ENCODE measurements at places on chromosomes 11 and 22.

- peak overlapping the region; percentile 92 for H3K27ac ChIP-seq
- H3K27me3 ChIP-seq, result no peaks in the 10 kb centered on the region
- H3K4me3 ChIP-seq, result peak overlapping the region; percentile 41
- H3K4me1 ChIP-seq, result peaks cover 7% of the 10 kb centered on the region
These were observed 40.1 kb downstream of the EIF4ENIF1 start for GRCh38 chr22:31449506-31449905.

DNA sequence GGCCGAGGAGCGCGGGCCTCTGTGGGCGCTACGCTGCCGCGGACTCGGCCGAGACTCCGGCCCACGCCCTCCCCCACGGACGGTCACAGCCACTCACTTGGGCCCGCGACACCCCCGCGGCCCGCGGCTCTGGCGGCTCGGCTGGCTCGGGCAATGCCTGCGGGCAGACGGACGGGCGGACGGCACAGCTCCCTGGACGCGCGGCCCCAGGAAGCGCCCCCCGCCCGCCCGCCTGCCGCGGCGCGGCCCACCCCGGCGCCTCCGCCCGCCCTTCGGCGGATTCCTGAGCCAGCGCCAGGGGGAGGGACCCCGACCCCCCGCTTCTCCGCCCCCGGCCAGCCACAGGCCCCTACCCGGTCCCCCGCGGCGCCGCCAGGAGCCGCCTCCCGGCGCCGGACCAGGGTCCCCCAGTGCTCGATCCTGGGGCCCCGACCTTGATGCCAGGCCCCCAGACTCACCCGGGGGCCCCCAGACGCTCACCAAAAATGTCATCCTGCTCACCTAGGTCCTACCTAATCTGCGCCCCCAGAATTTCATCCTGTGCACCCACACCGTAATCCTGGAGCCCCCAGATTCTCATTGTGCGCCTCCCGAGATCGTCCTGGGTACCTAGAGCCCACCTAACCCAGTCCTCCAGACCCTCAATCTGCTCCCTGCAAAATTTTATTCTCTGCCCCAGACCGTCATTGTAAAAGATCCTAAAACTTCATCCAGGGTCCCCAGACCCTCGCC lies at the start of gene EFEMP2:
Gene EFEMP2, minus strand, starts transcription at position 215 of the 732 bp plus-strand sequence. CDS start 446 bp downstream, outside the sequence.
- DNase-seq, result no peak
- peak within 1 kb of the TSS; percentile 98 for H3K27ac ChIP-seq
- H3K27me3 ChIP-seq, result no peaks in the 10 kb centered on the region
- H3K4me1 ChIP-seq, result peaks cover 22% of the 10 kb centered on the region
- H3K4me3 ChIP-seq, result peak within 1 kb of the TSS; percentile 89

DNA sequence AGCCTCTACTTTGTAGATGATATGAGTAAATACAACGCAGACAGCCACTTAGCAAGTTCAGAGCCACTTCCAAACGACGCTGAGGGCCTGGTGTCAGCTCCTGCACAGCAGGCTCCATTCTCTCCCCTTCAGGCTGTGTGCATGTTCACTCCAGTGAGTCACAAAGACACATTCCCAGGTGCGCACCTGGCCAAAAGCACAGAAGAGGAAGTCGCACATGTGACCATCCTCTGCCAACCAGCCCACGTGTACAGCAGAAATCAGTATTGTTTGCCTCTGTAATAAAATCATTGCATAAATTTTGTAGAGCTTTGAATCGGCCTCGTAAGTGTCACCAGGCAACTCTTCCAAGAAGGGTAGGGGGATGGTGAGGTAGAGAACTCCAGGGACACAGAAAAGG lies 19.5 kb upstream of the TPH1 start:
- no peak overlapping the region for H3K4me3 ChIP-seq
- no peaks in the 10 kb centered on the region for H3K27me3 ChIP-seq
- H3K36me3 ChIP-seq, result peaks cover 6% of the 10 kb centered on the region
- DNase-seq, result no peak

DNA sequence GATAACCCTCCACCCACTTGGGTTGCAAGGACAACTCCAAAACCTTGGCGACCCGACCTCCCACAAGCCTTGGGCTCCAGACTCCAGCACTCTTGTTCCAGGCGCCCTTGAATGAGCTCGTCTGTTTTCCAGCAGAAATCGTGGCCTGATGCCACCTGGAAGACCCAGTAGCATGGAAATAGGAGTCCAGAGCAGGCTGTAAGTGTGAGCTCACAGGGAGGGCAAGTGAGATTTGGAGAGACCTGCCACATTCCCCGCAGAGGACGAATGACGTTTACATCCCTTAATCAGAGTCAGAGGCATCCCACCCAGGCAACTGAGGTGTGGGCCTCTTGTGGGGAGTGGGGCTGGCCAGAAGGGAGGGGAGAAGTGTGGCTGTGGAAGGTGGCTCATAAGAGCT lies 71.9 kb downstream of the LDLRAD3 start:
- no peak overlapping the region for H3K4me3 ChIP-seq
- H3K36me3 ChIP-seq, result no peaks in the 10 kb centered on the region
- H3K27me3 ChIP-seq, result peaks cover 7% of the 10 kb centered on the region
- no peaks in the 10 kb centered on the region for H3K4me1 ChIP-seq
- H3K27ac ChIP-seq, result no peak overlapping the region
- no peak for DNase-seq

DNA sequence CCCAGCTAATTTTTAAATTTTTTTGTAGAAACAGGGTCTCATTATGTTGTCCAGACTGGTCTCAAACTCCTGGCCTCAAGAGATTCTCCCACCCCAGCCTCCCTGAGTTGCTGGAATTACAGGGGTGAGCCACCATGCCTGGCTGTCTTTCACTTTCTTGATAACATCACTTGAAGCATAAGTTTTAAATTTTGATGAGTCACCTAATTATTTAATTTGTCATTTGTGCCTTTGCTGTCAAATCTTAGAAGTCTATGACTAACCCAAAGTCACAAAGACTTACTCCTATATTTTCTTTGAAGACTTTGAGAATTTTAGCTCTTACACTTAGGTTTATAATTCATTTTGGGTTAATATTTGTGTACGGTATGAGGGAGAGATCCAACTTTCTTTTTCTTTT lies 14.5 kb upstream of the MSANTD2 start:
- peaks cover 41% of the 10 kb centered on the region for H3K27me3 ChIP-seq
- H3K27ac ChIP-seq, result no peak overlapping the region
- H3K4me1 ChIP-seq, result no peaks in the 10 kb centered on the region

DNA sequence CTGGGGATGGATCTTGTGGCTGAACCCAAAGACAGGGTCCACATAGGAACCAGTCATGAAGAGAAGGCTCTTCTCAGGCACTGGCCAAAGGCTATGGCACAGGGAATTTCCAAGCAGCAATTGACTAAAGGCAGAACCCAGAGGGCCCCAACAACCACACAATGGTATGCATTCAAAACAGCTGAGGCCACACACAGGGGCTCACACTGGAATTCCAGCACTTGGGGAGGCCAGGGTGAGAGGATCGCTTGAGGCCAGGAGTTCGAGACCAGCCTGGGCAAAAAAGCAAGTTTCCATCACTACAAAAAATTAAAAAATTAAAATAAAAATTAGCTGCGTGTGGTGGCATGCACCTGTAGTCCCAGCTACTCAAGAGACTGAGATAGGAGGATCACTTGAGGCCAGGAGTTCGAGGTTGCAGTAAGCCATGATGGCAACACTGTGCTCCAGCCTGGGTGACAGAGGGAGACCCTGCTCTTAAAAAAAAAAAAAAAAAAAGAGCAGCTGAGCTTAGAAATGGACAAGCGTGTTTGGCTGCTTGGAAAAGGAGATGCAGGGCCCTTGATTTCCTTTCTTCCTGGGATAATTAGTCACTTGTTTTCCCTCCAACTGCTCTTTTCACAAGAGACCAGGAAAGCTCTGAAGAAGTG lies 44.6 kb downstream of the MYH9 start:
- H3K4me1 ChIP-seq, result peaks cover 50% of the 10 kb centered on the region
- no peaks in the 10 kb centered on the region for H3K27me3 ChIP-seq
- no peak for DNase-seq
- H3K4me3 ChIP-seq, result no peak overlapping the region
- no peak overlapping the region for H3K27ac ChIP-seq

DNA sequence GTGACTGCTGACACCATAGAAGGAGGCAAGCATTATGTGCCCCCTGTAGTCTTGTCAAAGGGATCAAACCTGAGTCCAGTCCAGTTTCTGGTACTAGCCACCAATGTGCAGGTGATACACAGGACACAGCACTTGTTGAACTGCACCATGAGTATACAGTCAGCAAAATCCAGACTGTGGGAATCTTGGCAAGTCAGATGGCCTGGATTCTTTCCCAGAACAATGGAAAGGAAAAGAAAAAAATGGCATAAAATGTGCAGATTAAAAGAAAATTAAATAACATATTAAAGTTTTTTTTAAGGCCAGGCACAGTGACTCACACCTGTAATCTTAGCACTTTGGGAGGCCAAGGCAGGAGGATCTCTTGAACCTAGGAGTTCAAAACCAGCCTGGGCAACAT lies 16.8 kb downstream of the CRY2 start:
- no peak for DNase-seq
- no peaks in the 10 kb centered on the region for H3K4me1 ChIP-seq
- no peak overlapping the region for H3K4me3 ChIP-seq
- peaks cover 40% of the 10 kb centered on the region for H3K36me3 ChIP-seq

DNA sequence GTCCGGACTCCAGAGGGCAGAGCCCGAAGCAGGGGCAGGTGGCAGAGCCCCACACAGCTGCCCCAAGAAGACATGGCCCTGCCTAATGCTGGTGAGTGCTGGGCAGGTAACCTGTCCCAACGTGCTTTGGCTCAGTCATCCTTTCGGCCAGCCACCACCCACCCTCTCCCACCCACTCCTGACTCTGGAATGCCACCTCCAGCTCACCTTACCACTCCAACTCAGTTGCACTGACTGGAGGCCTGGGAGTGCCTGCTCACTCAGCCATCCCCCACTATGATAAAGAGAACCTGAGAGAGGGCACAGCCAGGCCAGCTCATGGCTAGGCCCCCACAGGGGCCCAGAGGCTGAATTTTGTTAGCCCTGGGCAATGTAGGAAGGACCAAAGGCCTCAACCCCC lies 53.8 kb upstream of the MPEG1 start:
- H3K27me3 ChIP-seq, result no peaks in the 10 kb centered on the region
- H3K4me3 ChIP-seq, result no peak overlapping the region
- peaks cover 96% of the 10 kb centered on the region for H3K4me1 ChIP-seq
- no peak for DNase-seq

DNA sequence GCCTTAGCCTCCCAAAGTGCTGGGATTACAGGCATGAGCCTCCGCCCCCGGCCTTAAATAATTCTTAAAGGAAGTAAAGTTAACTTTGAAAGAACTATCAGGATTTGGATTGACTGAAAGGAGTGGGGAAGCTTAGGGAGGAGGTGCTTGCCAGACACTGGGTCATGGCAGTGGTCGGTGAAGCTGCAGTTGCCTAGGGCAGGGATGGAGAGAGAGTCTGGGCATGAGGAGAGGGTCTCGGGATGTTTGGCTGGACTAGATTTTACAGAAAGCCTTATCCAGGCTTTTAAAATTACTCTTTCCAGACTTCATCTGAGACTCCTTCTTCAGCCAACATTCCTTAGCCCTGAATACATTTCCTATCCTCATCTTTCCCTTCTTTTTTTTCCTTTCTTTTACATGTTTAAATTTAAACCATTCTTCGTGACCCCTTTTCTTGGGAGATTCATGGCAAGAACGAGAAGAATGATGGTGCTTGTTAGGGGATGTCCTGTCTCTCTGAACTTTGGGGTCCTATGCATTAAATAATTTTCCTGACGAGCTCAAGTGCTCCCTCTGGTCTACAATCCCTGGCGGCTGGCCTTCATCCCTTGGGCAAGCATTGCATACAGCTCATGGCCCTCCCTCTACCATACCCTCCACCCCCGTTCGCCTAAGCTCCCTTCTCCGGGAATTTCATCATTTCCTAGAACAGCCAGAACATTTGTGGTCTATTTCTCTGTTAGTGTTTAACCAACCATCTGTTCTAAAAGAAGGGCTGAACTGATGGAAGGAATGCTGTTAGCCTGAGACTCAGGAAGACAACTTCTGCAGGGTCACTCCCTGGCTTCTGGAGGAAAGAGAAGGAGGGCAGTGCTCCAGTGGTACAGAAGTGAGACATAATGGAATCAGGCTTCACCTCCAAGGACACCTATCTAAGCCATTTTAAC lies at the start of gene NNMT:
Gene NNMT, plus strand, starts transcription at position 724 of the 929 bp plus-strand sequence. Its CDS starts 158 bp downstream, at position 882.
- peak within 1 kb of the TSS; percentile 30 for H3K27ac ChIP-seq
- peaks cover 28% of the 10 kb centered on the region for H3K27me3 ChIP-seq
- no peaks in the 10 kb centered on the region for H3K36me3 ChIP-seq
- no peaks in the 10 kb centered on the region for H3K4me1 ChIP-seq

DNA sequence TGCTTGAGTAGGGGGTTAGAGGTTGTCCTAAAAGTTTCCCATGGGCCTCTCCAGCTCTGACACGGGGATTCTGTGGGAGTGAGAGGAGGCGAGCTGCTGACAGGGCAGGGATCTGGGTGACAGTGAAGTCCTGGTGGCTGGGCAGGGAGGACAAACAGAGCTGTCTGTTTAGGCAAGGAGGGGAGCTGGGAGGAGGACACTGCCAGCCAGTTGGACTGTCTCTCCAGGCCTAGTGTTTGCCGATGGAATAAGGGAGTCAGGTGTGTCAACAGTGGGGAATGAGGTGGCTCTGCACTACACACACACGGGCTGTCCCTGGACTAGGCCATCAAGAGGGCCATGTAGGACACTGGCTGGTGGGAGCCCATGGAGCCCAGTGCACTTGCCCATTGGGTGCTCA lies 20.6 kb upstream of the SYT7 start:
- no peak overlapping the region for H3K4me3 ChIP-seq
- H3K36me3 ChIP-seq, result no peaks in the 10 kb centered on the region
- H3K27ac ChIP-seq, result no peak overlapping the region
- no peak for DNase-seq

GRCh38 chr22:29216011-29216872 lies 10.5 kb downstream of the EMID1 start:
- DNase-seq, result no peak
- no peaks in the 10 kb centered on the region for H3K36me3 ChIP-seq
- H3K27ac ChIP-seq, result no peak overlapping the region
- no peak overlapping the region for H3K4me3 ChIP-seq

- peaks cover 56% of the 10 kb centered on the region for H3K27me3 ChIP-seq
- H3K36me3 ChIP-seq, result no peaks in the 10 kb centered on the region
- no peak overlapping the region for H3K27ac ChIP-seq
- H3K4me3 ChIP-seq, result no peak overlapping the region
These were observed 84.4 kb upstream of the SEPTIN5 start for GRCh38 chr22:19629720-19630419.
